ENCODE measurements at places on chromosomes 7 and 10.

- no peak for DNase-seq
Measured at GRCh38 chr7:22052674-22053365, 107.1 kb upstream of the CDCA7L start.

GRCh38 chr7:159095979-159096411 lies 48.7 kb downstream of the VIPR2 start:
- no peak for DNase-seq

DNA sequence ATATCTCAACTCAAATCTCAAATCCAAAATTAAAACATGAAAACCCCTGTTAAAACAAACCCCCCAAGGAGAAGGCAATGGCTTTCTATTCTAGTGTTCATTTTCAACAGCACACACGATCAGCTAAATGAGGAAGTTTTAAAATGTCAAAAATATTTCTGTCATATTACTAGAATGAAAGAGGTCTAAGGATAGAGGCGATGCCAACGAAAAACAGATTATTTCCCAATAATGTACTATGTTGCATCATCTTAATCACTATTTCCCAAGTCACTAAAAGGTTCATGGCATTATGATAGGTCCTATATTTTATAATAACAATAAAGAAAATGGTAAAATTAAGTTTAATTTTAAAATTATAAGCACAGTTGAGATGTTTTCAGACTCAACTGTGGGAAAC lies 10.1 kb downstream of the CNOT4 start:
- no peak for DNase-seq

DNA sequence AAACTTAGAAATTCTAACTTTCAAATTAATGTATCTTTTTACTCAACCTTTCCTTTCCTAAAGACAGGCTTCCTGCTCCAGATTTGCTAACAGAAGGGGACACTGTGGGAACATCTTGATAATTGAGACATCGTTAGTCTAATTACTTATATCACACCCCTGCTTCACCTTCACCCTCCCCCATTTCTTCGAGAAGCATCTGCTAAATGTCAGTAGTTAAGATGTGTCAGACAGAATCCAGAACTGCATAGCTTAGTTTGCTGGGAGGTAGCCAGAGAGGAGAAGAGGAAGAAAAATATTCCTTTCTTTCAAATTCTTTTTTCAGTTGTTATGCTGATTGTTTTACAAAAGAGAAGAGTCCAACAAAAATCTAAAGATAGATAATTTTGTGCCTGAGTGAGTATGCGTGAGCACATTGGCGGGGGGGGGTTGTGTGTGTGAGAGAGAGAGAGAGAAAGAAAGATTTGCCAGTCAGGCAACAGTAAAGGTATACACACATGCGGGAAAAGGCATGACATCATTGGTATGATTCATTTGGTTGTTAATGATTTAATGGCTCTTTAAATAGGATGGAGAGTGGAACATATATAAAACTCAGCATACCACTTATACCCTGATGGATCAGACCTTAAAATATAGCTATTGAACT lies 192.4 kb downstream of the PTN start:
- no peak for DNase-seq

DNA sequence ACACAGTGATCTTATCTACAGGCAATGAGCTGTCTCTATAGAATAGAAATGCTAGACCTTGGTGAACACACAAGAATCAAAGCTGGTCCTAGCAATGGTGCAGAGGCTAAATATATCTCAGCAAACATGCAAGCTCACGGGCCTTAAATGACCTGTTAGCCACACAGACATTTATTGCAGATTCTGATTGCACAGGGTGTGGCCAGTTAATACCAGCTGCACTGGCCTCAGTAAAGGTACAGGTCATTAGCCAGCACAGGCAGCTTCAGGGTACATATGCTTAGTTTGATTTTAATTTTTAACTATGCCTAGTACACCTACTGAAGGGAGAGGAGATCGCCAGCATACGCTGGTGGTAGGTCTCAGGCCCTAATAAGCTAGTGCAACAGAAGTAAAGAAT lies 265.4 kb upstream of the DGKB start:
- DNase-seq: no peak

GRCh38 chr7:81155654-81156373 lies 237.0 kb upstream of the SEMA3C start:
- DNase-seq: no peak

- no peak for DNase-seq
Measured at GRCh38 chr7:90213521-90213920, 2.0 kb downstream of the STEAP2 start.

DNA sequence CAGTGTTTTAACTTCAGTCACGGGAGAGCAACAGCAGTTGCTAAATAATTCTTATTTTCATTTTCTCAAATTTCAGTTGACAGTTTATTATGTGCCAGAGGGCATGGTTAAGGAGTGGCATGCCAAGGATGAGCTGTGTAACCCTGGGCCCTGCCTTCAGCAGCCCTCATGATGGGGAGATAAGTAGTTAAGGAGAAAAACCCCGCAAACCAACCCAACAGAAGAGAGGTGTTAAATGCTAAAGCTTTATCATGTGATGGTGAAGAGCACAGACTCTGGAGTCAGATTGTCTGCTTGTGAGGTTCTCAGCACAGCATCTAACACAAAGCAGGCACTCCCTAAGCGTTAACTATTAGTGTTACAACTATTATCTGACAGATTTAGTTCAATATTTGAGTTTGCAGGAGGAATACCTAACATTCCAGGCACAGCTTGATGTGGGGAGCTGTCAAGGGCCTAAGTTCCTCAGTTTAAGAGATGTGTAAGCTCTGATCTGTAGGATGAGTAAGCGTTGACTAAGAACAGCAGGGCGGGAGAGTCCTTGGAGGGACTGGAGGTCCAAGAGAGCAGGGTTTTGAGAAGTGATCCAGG lies 29.6 kb downstream of the STAM start:
- peak; percentile 45 for DNase-seq

- no peak for DNase-seq
Measured at GRCh38 chr7:157116762-157117161, 22.0 kb upstream of the UBE3C start.

GRCh38 chr10:84695902-84696301 lies 367.5 kb downstream of the CCSER2 start:
- no peak for DNase-seq

- DNase-seq: no peak
Measured at GRCh38 chr10:82267014-82267413, 392.0 kb downstream of the NRG3 start.

GRCh38 chr10:91987397-91988037 lies 63.9 kb downstream of the BTAF1 start:
- DNase-seq: no peak

- DNase-seq: peak; percentile 7
Measured at GRCh38 chr10:37856881-37857286, 526 bp downstream of the ZNF248 start.

- DNase-seq: no peak
Measured at GRCh38 chr10:99850767-99851340, 68.4 kb downstream of the ABCC2 start.

GRCh38 chr10:28721318-28721951 lies 44.1 kb downstream of the BAMBI start:
- no peak for DNase-seq

DNA sequence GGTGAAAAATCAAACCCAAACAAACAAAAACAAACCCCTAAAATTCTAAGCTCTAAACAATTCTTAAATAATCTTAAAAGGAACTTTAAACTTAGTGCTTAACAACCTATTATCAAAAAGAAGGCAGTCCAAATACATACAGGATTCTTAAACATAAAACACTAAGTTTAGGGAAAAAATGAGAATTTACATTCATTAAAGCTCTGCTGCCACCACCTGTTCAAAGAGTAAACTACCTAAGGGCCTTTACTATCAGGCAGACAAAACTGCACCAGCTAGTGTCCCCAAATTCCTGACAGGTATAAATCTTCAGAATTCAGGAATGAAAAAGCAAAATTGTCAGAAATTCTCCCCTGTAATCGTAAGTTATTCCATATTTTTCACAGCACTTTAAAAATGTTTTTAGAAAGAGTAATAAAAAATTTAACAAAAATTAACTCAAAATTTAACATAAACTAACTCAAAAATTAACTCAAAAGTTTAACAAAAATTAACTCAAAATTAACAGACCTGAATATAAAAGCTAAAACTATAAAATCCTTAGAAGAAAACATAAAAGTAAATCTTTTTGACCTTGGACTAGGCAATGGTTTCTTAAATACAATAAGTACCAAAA lies 55.1 kb downstream of the PDZD8 start:
- DNase-seq: no peak

GRCh38 chr10:102653060-102653459 lies 8.8 kb downstream of the TRIM8 start:
- DNase-seq: no peak

DNA sequence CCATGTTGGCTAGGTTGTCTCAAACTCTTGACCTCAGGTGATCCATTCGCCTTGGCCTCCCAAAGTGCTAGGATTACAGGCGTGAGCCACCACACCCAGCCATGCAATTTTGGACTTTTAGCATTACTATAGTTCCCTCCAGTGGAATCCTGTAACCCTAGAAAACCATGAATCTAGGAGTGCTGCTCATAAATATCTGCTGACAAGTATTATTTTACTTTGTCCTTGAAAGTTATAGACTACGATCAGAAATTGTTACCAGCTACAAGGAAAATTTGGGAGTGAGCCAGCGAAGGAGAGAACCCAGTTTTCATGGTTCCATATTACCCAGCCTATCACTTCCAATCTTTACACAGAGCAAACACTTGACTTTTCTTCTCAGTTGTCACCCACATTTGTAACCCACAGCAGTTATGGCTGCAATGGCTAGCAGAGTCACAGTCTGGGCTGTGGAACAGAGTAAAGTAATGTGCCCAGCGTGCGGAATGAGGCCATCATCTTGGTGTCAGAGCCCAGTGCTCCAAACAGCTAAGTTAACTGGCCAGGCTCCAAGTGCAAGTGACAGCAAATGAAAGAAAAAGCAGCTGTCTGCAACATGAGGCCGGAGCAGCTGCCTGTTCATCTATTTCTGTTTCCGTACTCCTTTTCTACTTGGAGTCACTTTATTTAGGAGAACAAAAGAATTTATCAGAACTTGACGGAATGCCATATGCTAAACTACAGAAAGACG lies 29.9 kb downstream of the ZC3HC1 start:
- DNase-seq: no peak

DNA sequence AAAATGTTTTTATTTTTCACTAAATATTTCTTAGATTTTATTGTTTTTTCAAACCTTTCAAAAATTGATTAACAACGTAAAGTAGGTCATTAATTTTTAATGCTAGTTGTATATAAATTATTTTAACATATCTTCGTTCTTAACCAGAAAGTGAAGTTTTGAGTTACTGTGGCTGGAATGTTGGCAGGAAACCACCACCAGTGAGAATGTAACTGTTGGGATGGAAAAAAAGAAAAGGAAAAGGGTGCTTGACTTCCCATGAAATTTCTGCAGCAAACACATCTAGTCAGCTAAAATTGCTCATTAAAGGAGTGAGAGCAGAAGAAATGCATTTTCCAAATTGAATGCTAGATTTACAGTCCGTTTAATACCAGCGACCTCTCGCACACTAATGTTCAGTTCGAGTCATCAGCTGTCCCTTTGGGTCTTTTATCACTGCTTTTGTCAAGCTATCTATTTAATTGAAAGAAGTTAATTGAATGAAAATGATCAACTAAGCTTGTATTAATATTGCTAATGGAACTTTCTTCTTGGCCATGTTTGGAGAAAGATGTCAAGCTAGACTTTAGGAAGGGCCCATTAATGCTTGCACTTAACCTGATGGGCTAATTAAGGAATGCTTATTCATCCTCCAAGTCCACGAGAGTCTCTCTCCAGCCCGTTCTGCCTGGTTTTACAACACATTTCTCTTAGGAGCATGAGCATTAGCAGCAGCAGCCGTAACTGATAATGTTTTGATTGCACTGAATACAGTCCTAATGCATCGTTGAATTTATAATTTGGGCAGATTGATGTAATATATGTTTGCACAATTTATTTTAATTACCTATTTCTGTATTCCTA lies 70.1 kb downstream of the UBE3C start:
- no peak for DNase-seq

- DNase-seq: peak; percentile 10
Measured at GRCh38 chr10:113746217-113746957, 5.1 kb upstream of the PLEKHS1 start.

DNA sequence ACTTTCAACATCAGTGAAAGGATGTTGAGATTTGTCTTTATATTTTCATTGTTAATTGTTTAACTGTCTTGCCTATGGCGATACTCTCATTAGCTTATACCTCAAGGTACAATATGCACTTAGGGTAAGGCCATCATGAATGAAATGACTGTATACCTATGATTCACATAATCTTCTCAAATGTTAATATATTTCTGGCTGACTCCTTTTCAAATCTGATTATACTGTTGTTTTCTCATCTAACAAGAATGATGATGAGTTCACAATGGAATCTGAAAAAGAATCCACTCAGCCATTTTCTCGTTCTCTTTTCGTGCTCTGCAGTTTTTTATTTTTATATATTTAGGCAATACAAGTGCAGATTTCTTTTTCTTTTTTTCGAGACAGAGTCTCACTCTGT lies 159.1 kb downstream of the ARHGAP12 start:
- no peak for DNase-seq

DNA sequence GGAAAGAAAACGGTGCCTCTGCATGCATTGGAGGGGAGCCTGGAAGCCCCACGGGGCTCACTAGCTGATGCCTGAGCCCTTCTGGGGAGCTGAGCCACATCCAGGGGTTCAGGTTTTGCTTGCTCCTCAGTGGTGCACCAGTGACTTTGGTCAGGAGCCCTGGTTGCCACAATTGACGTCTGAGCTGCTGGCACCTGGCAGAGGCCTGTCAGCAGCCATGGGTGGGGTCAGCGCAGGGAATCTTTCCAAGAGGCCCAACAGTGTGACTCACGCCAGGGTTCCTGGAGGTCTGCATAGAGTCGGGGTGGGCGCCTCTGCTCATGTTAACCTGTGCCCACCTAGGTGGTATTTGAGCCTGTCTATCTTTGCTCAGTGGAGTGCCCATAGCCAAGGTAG lies 138.7 kb downstream of the NEURL1 start:
- DNase-seq: no peak

GRCh38 chr10:110067960-110068770 lies 60.4 kb downstream of the ADD3 start:
- no peak for DNase-seq

- no peak for DNase-seq
Measured at GRCh38 chr7:44441079-44441478, 49.4 kb downstream of the NUDCD3 start.

DNA sequence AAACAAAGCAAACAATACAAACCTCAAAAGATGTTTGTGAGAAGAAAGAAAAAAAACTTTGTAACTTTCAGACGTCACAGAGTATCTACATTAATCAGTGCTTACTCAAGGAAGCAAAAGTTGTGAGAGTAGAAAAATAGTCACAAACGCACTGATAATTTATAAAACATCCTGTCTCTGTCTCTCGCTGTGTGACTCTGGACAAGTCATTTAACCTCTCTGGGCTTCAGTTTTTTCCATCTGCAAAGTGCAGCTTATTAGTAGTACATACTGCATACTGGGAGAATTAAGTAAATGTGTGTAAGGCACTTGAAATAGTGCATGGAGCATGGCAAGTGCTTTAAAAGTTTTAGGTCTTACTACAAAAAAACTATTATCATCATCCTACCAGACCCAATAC lies 3.8 kb downstream of the ARHGAP12 start:
- DNase-seq: no peak

All from H54 (cell line).